ENCODE measurements at places on chromosomes 1 and 21.

GRCh38 chr1:31725777-31726535, 22.1 kb upstream of the COL16A1 start:
- no peak for DNase-seq

DNA sequence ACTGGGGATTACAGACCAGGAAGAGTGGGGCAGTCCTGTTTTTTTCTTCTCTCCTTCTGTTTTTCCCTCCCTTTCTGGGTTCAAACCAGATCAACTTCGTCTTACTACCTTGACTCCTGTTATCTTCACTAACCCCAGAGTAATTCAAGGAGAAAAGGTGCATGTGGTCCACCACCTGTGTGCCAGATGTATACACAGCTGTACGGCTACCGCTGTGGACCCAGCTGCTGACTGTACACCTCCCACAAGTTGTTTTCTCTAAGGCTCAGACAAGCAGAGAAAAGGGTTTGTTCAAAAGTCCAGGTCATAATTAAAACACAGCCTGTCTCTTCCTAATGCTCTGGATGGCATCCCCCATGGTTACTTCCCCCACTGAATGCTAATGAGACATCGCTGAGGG, 102.1 kb downstream of the LMX1A start:
- no peak for DNase-seq

GRCh38 chr1:158153179-158153578, 27.5 kb upstream of the CD1D start:
- DNase-seq, result no peak

GRCh38 chr21:26587736-26588201, 14.7 kb upstream of the CYYR1 start:
- DNase-seq, result no peak

DNA sequence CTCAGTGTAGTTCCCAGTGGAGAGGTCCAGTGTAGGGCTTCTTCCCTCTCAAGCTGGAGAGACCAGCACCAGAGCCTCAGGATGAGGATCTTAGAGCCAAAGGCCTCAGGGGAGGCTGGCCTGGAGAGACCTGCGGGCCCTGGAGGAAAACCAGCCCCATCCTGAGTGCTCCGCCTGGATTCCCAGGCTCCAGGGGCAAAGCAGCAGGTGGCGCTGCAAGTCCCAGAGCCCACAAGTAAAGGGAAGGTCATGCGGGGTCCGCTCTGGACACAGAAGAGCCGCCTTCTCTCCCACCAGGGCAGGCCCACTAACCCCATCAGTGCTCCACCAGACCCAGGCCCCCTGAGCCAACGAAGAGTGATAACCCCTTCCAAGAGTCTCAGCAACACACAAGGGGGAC, 22.7 kb downstream of the PGBD5 start:
- DNase-seq, result no peak

DNA sequence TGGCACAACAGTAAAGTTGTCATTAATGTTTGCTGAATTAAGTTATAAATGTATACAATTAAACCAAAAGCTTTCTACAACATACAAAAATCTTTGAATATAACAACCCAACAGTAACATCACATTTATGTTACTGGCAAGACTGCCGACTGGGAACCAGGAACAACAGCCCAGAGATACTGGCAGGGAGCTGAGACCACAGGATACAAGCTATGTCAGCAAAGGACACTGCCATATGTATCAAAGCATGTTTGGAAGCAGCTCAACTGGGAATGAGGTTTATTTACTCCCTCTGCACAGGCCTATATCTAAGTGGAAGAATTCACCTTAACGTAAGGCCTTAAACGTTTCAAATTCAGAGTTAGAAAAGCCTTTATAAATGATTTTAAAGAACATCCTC, 50.4 kb downstream of the ARHGAP29 start:
- DNase-seq, result no peak

GRCh38 chr1:221699577-221699976, 42.3 kb downstream of the DUSP10 start:
- DNase-seq, result no peak

DNA sequence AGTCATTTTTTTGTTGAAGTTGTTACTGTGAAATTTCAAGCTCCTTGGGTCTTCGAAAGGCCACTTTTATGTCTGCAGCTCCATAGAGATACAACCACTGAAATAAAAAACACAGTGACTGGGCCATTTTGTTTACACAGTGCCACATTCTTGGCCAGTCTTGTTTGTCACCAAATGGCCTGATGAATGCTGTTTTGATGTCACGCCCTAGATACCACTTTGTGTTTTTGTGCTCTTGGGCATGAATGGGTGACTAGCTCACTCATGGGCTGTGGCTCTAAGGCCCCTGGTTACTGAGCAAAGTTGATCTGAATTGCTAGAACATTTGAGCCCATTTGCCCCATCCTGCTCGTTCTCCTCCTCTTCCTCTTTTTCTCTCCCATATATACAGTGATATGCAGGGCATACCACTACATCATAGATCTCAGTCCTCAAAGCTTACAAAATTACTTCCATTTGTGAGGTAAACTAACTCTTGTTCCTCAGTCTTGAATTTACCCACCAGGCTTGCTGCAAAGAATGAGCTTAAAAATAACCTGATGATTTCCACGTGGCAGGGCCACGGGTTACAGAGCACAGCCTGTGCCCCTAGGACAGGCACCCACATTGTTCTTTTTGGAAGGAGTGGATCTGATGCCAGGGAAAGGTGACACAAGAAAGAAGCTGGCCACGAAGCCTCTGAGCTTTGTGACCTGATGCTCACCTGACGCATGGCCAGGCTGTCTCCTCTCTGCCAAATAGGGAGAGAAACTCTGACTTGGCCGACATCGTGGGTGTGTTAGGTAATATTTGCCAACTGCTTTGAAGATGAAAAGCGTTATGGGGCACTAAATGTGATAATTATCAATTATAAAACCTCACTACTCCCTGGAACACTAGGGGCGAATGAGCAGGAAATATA, 92.4 kb downstream of the RUNX1 start:
- DNase-seq, result no peak

- DNase-seq, result no peak
These were observed 86.4 kb downstream of the RGL1 start for GRCh38 chr1:183891158-183891856.

DNA sequence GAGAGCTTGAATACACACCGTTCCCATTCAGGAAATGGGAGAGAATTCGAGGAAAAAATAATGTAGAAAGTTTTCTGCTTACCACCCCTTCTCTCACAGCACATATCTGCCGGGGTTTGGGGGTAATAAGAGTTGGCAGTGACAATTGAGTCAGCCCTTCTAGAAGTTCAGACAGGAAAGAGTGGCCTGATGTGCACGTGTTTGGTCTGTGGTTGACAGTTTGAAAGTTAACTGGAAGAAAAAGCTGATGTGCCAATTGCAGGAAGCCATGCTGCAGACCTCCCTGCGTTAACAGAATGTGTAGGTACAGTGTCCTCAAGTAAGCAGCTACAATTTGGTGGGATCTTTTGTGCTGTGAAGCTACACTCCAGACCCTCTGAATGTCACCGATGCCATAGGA, 50.9 kb downstream of the DHX9 start:
- DNase-seq, result no peak

DNA sequence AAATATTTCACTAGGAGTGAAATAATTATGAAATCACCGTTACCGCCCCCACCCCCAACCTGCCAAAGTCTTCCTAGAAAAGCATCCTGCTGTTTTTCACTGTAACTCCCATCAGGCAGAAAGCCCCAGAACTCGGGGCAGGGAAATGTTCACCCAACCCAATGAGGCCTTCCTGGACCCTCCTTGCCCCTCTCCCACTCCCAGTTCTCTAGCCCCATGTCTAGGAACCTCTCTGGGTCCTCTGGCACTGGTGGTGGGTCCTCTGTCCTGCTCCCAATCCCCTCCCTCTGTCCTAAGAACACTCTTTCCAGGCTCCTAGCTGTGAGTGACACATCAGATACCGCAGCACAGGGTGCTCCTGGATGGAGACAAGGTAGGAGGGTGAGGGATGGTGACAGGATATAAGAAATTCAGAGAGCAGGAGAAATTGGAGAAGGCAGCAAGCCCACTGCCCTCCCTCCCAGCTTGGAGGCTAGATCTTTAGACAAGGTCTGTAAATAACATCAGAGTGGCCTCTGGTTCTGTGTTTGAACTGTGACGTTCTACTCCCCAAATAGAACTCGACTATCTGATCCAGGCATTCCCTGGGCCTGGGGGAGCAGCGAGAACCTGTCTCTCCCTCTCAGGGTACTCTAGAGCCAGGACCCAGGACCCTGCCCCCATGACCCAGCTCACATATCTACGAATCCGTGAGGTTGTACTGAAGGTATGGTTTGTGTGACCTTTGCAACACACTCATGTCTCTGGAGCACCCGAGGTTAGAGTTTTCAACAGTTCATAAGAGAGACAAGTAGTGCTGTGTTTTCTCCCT, 23.3 kb upstream of the BTG2 start:
- DNase-seq, result no peak

GRCh38 chr1:216847397-216848036, 124.3 kb upstream of the ESRRG start:
- no peak for DNase-seq

DNA sequence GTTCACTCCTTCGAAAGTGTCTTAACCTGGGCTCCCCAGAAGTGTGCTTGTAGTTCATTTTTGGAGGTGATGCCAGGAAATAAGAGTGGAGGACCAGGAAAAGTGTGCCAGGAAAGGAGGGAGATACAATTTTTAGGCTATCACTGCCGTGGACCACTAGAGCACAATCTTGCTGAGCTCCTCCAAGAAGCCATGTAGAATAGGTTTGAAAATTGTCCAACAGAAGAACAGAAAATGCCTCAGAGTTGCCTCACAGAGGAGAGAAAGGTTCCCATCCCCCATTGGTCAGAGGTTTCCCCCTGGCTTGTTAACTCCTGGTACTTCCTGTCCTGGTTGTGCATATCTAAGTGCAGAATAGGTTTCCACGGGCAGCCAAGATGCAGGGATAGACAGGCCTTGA, 41.6 kb downstream of the CATSPERE start:
- DNase-seq, result no peak

DNA sequence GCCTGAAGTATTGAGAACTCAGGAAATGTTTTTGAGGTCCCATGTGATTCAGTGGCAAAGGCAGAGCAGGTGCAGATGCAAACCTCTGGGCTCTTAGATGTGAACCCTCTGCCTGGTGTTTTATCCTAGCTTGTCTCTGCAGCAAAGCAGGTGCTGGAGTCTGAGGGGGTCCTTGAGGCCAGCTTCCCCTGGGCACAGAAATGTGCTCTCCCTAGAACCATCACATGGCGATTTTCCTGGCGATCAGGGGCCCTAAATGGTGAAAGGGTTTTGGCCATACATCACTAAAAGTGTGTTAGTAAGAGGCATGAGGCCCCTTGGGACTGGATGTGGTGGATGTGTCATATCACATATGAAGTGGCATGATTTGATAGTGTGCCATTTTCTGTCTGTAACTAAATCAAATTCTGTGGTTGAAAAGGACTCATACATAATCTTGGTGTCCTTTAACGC, 144.8 kb downstream of the ST6GALNAC3 start:
- DNase-seq, result no peak

DNA sequence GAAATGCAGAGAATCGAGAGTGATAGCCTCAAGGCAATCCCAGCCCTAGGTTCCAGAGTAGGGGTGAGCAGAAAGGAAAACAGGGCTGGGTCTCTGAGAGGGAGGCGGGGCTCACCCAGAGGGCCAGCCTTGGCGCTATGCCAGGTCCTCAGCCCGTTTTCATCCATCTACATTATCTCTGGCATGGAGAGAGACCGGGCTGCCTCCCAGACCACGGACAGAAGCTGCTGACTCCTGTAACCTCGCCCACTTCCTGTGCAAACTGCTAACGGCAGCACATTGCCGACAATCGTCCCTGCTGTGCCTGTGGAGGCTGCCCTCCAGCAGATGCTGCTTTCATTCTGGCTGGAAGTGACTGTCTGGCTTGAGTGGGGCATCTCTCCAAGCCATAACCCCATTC, 569.1 kb downstream of the NPHP4 start:
- no peak for DNase-seq

DNA sequence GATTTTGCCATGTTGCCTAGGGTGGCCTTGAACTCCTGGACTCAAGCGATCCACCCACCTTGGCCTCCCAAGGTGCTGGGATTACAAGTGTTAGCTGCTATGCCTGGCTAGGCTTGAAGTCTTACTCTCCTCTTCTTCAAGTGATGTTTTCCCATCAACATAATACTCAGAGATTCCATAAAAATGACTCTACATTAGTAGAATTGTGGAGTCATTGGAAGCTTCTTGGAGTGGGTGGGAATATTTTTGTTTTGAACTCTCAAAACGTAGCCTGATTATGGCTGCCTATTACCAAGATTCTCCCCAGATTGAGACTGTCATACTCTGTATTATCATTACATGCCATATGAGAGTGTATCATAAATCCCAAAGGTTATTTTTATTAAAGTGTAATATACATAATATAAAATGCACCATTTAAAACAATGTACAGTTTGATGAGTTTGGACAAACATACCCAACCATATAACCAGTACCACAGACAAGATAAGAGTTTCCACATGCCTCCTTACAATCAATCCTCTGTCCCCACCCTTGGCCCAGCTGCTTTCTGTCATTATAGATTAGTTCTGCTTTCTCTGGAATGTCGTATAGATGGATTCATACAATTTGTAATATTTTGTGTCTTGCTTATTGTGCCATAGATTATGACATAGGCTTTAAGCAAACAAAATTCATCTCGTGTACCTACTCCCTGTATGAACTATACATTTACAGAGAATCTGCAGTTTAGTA, 8.0 kb upstream of the DNM3 start:
- no peak for DNase-seq

DNA sequence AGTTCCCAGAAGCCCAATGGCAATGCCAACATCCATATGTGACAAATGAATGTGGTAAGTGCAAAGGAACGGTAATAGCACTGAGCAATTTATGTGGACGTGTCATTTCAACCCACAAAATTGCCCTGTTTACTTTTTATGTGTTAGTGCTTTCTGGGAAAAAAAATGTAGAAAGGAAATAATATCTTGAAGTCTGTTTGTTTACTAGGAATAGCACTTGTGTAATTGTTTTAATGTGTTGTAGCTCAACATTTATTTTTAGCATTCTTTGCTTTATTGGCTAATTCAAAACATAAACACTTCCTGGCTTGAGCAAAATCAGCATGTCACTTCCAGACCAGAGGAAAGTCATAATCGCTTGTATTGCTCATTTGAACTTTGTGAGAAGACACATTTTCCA, 224.8 kb upstream of the KCNK2 start:
- no peak for DNase-seq

DNA sequence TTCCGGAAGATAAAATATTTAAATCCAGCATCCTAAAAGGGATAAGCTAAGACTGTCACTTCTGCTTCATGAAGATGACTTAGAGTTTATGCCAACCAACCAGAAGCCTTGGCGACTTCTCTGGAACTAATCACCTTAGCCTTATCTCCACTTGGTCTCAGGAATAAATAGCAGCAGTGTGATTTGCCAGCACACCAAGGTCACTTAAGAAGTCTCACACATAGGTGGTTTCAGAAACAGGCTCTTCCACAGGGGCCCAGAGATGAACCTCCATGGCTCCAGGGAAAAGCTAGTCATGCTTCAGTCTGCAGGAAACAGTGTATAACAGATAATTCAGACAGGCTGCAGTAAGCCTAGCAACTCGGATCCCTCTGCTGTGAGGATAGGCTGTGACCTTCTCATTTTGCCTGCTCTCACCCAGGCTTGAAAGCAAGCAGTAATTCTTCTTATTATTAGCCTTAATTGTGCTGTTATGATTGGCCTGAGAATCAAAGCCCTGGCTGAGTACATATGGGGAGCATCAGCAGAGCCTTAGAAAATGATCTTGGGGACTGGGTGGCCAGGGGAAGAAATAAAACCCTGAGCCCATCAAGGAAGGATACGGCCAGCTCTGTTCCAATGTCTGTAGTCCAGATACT, 84.7 kb downstream of the WLS start:
- no peak for DNase-seq

Data from GM19239 (cell line).